ENCODE measurements at places on chromosomes 5 and 9.

- DNase-seq: no peak
These were observed 34.7 kb downstream of the FBXW2 start for GRCh38 chr9:120758544-120758943.

DNA sequence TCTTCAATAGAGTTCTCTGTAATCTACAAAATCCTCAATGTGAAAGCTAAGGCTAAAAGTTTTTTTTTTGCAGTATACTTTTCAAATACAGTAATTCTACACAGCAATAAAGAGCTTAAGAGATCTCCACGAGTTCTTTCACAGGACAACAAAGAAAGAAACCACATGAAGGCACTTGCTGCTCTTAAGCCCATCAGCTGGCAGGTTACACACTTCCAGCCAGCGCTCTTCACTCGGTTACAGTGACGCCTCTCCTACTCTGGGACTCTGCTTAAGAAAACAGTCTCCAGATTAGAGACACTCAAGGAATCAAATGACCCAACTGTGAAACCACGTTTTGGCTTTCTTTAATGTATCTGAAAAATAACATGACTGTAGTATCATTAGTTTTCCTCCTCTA lies 85.0 kb downstream of the ROR2 start:
- no peak for DNase-seq

GRCh38 chr5:56037531-56038010 lies 42.8 kb upstream of the IL6ST start:
- DNase-seq: no peak

GRCh38 chr5:10442576-10442975 lies 897 bp downstream of the ROPN1L start:
- DNase-seq: no peak

GRCh38 chr5:139551191-139551889 lies 9.8 kb upstream of the UBE2D2 start:
- no peak for DNase-seq

- DNase-seq: no peak
These were observed 309.1 kb downstream of the SPOCK1 start for GRCh38 chr5:137190031-137190430.

DNA sequence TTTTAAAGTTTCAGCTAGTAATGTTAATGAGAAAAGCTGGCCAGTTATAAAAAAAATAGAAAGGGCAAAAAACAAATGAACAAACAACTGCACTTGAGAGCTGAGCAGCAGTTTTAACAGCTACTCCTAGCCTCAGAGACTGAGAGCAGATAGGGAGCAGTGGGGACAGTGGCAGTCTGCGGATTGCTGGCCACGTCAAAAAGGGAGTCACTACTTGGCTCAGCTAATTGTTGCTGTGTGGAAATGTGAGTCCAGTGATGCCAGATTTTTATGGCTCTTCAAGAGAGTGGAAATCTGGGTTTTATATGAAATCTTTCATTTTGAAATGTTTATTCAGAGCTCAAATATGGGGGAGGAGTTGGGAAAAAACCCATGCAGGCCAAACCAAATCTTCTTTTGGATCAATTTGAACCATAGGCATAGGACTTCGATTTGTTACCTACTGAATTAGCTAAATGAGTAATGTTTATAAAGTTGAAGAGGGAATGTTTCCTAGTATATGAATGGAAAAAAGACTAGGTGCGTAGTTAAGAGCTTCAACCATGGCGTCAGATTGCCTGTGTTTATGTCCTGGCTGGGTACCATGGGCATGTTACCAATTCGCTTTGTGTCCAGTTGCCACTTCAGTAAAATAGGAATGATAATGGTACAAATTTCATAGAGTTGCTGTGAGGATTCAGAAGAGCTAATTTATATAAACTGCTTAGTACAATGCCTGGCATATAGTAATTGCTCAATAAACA lies 102.1 kb downstream of the PAM start:
- no peak for DNase-seq

DNA sequence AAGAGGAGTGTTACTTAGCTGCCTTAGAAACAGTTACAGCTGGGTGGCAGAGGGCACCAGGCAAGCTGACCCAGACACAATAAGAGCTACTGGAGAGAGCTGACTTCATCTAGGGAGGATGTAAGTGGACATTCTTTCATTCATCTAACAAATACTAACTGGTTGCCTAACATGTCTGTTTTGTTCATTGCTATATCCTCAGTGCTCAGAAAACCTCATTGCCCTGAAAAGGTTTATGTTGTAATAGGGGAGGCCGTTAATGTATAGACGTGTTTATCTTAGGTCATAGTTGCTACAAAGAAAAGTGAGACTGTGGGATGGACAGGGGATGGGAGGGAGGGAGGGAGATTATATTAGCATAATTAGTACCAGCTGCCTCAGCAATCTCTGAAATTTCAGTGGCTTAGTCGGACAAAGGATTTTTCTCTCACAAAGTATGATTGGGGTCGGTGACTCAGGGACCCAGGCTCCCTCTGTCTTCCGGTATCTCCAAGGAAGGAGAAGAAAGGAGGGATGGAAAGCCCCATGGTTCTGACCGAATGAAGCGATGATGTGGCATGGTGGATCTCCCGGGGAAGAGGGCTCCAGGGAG lies 2.6 kb upstream of the SNX18 start:
- DNase-seq: no peak

DNA sequence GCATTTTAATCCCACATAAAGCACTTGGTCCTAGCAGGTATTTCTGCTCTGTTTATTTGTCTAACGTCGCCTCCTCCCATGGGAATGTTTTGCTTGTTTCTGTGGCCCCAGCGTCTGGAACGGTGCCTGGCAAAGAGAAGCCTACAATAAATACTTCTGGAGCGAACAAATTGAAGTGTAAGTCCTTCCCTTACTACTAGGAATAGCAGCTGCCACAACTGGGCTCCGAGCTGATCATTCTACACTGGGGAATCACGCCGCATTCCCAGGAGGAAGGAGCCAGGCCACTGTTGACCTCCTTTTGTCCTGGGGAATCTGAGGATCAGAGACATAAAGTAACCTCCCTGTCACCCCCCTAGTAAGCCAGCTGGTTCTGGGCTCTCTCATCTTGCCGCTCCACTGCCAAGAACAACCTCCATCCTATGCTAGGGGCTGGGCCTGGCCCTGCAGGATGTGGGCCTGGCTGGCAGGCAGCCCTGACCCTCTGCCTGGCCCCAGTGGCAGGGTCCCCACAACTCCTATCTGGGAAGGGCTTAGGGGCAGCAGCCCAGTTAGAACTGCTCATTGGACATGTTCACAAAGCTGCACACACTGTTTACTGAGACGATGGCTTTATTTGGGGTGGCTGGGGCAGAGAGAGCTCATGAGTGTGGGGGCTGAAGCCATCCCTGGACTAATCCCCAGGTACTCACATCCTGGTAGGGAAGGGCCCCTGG lies 82.8 kb downstream of the GTF3C4 start:
- no peak for DNase-seq

Data from RWPE2 (cell line).